ENCODE measurements at places on chromosomes 11 and 22.

GRCh38 chr11:117316197-117316961, at the start of gene BACE1:
TSS of gene BACE1 (minus strand) at chr11:117316256. CDS start at chr11:117315795, 461 bp downstream.
- DNase-seq = peak; percentile 79
- no peaks in the 10 kb centered on the region for H3K27me3 ChIP-seq
- H3K4me1 ChIP-seq = peaks cover 37% of the 10 kb centered on the region
- peak within 1 kb of the TSS; percentile 52 for H3K27ac ChIP-seq
- peak within 1 kb of the TSS; percentile 94 for H3K4me3 ChIP-seq

GRCh38 chr22:30887453-30887852, 81.1 kb downstream of the MORC2 start:
- H3K4me3 ChIP-seq = no peak overlapping the region
- peaks cover 13% of the 10 kb centered on the region for H3K27me3 ChIP-seq
- no peak for DNase-seq
- no peaks in the 10 kb centered on the region for H3K36me3 ChIP-seq
- H3K4me1 ChIP-seq = no peaks in the 10 kb centered on the region

- H3K27me3 ChIP-seq = peaks cover 8% of the 10 kb centered on the region
- H3K36me3 ChIP-seq = no peaks in the 10 kb centered on the region
- H3K4me1 ChIP-seq = peaks cover 7% of the 10 kb centered on the region
- H3K4me3 ChIP-seq = no peak overlapping the region
- no peak for DNase-seq
Measured at GRCh38 chr11:100632941-100633452, 54.1 kb upstream of the ARHGAP42 start.

- peak overlapping the region; percentile 94 for H3K4me3 ChIP-seq
- peaks cover 6% of the 10 kb centered on the region for H3K27me3 ChIP-seq
- H3K27ac ChIP-seq = peak overlapping the region; percentile 47
- no peak for DNase-seq
- H3K4me1 ChIP-seq = peaks cover 25% of the 10 kb centered on the region
- peaks cover 18% of the 10 kb centered on the region for H3K36me3 ChIP-seq
Measured at GRCh38 chr22:42855211-42855610, 1.9 kb downstream of the ARFGAP3 start.

GRCh38 chr11:130677486-130678153, 229.2 kb downstream of the ADAMTS15 start:
- peak; percentile 89 for DNase-seq
- H3K27me3 ChIP-seq = peaks cover 2% of the 10 kb centered on the region
- H3K4me3 ChIP-seq = peak overlapping the region; percentile 56
- peak overlapping the region; percentile 81 for H3K27ac ChIP-seq
- H3K4me1 ChIP-seq = peaks cover 60% of the 10 kb centered on the region
- peaks cover 28% of the 10 kb centered on the region for H3K36me3 ChIP-seq

DNA sequence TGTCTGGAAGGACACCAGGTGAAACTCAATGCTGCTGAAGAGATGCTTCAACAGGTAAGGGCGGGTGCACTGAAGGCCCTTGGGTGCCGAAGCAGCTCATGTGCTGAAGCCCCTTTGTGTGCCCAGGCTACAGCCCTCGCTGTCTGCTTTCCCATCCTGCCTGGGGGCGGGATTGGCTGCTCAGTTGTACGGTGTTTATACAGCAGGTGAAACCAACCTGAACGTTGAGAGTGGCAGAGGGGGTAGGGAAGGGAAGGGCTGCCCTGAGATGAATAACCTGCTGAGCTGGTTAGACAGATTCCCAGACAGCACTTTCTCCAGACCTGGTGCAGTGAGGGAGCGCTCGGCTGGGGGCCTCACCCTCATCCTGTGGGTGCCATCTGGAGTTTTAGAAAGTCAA, 75.7 kb downstream of the CYB5R2 start:
- no peaks in the 10 kb centered on the region for H3K27me3 ChIP-seq
- H3K4me3 ChIP-seq = no peak overlapping the region
- H3K27ac ChIP-seq = no peak overlapping the region
- H3K36me3 ChIP-seq = no peaks in the 10 kb centered on the region
- H3K4me1 ChIP-seq = peaks cover 22% of the 10 kb centered on the region
- no peak for DNase-seq

GRCh38 chr11:17734986-17735817, 621 bp downstream of the KCNC1 start:
- H3K4me3 ChIP-seq = no peak overlapping the region
- no peaks in the 10 kb centered on the region for H3K4me1 ChIP-seq
- DNase-seq = peak; percentile 38
- peaks cover 26% of the 10 kb centered on the region for H3K27me3 ChIP-seq
- no peak overlapping the region for H3K27ac ChIP-seq
